ENCODE measurements at places on chromosomes 6 and 20.

- DNase-seq = no peak
- no peaks in the 10 kb centered on the region for H3K36me3 ChIP-seq
- H3K27me3 ChIP-seq = peaks cover 2% of the 10 kb centered on the region
- H3K4me1 ChIP-seq = no peaks in the 10 kb centered on the region
Observed at GRCh38 chr6:52013035-52013434, 74.4 kb downstream of the PKHD1 start.

- no peaks in the 10 kb centered on the region for H3K27me3 ChIP-seq
- H3K27ac ChIP-seq = no peak overlapping the region
Observed at GRCh38 chr6:164579035-164579434, 730.4 kb downstream of the C6orf118 start.

DNA sequence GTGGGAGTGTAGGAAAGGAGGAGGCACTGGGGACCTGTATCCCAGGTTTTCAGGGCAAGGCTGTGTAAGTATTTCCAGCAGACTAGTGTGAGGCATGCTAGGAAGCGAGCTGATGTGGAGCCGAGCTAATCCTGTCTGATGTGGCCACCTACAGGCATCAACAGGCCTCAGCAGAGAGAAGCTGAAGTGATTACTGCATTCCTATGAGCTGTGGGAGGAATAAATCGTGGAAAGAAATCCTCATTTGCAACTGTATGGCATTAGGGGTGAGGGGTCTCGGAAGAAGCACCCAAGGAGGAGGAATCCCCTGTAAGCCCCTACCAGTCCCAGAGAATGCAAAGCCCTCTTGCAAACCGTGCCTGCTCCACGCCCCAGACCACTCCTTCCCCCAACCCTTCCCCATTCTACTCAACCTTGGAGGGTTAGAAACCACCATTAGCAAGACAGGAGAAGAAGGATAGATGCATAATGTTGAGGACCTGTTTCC lies 41.6 kb downstream of the C6orf15 start:
- H3K4me1 ChIP-seq = peaks cover 36% of the 10 kb centered on the region
- DNase-seq = no peak

DNA sequence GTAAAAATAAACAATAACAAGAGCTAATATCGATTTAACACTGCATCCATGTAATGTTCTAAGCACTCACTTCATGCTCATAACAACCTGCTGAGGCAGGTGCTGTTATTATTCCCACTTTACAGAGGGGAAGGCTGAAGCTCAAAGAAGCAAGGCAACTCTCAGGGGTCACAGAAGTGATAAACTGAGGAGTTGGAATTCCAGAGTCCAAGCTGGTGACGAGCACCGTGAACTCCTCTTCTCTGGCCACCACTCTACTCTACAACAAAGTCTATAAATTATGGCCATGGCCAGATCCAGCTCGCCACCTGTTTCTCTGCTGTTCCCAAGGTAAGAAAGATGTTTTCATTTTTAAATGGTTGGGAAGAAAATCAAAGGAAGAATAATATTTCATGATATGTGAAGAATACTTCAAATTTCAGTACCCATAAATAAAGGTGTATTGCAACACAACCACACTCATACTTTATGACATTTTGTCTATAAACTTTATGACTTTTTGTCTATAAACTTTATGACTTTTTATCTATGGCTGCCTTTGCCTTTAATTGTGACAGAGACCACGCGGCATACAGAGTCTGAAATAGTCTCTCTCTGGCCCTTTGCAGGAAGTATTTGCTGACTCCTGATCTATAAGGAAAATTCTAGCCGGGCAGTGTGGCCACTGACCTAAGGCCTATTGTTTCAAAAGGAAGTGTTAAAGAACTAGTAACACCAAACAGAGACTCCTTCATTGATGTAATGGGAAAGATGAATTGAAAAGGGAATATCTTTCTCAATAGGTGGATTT lies 113.2 kb upstream of the KCNG1 start:
- H3K4me3 ChIP-seq = no peak overlapping the region
- peaks cover 3% of the 10 kb centered on the region for H3K27me3 ChIP-seq
- no peak for DNase-seq
- no peaks in the 10 kb centered on the region for H3K36me3 ChIP-seq
